ENCODE measurements at places on chromosomes 3 and 15.

GRCh38 chr3:192249516-192249915 lies 477.8 kb downstream of the FGF12 start:
- no peak for DNase-seq

DNA sequence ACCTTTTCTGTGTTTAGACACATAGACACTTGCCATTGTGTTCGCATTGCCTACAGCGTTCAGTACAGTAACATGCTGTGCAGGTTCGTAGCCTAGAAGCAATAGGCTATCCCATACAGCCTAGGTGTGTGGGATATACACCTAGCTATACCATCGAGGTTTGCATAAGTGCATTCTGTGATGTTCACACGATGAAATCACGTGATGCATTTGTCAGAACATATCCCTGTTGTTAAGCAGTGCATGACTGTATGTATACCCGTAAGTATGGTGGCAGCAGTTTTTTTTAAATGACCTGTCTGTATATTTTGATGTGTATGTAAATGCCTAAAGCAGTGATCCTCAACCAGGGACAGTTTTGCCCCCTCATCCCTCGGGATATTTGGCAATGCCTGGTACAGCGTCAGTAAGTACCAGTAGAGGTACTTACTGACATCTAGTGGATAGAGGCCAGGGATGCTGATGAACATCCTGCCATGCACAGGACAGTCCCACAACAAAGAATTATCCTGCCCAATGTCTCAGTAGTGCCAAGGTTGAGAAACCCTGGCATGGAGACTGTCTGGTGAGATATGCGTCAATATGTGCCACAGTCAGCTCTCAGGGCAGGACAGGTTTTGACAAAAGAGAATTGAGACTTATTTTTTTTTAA lies 129.1 kb downstream of the HCN4 start:
- DNase-seq: peak; percentile 4

GRCh38 chr3:40584625-40585189 lies 59.9 kb downstream of the ZNF621 start:
- peak; percentile 85 for DNase-seq

DNA sequence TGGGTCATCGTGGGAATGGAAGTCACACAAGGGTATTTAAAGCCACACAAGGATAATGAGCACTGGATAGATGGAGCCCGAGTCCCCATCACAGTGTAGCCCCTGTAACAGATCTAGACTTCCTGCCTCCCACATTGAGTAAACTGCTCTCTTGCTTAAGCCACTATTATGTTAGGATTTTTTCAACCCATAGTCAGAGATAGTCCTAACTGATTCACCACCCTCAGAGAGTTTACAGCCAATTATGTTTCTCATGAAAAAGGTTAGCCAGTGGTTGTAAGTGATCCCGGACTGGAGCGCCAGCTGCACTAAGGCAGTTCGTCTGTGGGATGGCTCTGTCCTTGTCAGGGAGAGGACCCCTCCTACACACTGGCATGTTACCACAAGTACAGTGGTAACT lies 77.0 kb downstream of the KLF13 start:
- DNase-seq: peak; percentile 57

DNA sequence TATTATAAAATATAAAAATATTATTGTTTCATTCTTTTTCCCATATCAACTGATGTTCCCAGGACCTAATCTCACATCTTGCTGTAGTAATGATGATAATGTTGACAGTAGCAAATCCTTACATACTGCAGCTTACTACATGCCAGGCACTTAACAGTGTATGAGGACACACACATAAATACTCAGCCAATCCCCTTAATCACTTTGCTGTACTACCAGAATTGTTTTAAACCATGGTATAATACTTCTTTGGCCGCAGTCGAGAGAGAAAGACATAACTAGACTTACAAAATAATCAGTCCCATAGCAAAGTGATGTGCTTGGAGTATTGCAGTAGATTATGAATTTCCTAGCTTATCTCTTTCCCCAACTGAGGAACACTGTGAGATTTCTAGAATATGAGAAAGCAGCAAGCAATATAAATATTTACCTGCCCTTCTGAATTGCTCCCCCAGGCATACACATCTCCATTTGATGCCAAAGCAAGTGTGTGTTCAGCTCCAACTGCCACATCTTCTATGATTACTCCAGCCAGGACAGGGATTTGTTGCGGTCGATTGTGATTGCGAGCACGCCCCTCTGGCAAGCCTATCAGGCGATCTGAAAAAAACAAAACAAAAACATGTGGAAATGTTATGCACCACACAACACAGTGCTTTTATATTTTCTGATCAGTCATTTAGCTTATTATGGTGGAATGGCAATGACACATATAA lies 33.0 kb downstream of the FBXL22 start:
- DNase-seq: no peak

Measured in fibroblast of skin of scalp (primary cell).